ENCODE measurements at places on chromosomes 7 and 10. TPM values are rescaled to one million over a fixed set of nuclear protein-coding genes. Genes with fewer than 3 reads are reported as not detected.

- peak overlapping the region; percentile 100 for H3K27ac ChIP-seq
- DNase-seq: peak; percentile 19
- H3K27me3 ChIP-seq: peaks cover 12% of the 10 kb centered on the region
- H3K36me3 ChIP-seq: no peaks in the 10 kb centered on the region
- H3K4me1 ChIP-seq: peaks cover 13% of the 10 kb centered on the region
These were observed 1.4 kb downstream of the GARS1 start for GRCh38 chr7:30596014-30596641.

Gene ARHGEF5
- 0.93 TPM for total RNA-seq

DNA sequence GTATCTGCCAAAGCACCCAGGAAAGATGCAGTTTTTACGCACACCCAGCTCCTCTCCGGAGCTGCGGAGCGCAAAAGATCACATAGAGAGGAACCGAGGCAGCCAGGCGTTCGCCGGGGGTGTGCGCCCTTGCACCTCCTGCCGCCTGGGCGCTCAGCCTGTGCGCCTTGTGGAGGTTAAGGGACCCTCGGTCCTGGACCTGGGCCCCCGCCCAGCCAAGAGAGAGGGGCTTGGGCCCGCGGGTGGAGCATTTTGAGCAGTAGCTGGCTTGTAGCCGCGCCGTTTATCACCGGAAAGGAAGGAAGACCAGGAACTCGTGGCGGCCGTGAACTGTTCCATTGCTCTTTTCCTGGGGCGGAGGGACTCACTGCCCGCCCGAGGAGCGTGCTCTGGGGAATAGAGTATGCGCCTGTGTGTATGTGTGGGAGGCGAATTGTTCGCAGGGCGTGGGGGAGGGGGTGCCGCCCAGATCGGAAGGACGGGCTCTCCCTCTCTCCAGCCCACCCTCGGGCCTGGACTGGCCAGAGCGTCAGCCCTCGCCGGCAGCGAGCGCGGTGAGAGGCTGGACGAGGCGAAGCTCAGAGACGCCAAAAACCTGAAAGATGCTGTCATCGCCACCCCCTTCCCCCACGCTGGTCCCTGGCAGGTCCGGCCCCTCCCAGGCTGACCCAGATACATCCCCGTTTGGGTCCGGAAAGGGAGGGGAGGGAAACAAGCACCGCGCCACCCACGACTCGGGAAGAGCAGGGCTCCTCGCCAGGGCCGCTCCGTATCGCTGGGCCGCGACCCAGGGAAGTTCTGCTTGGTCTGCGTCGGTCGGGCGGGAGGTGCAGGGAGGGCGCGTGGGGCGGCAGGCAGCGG lies 1.2 kb upstream of the WNT2 start:
- H3K4me1 ChIP-seq: peaks cover 3% of the 10 kb centered on the region
- peak overlapping the region; percentile 94 for H3K4me3 ChIP-seq
- H3K27me3 ChIP-seq: peaks cover 30% of the 10 kb centered on the region
- peak; percentile 59 for DNase-seq
- no peak overlapping the region for H3K27ac ChIP-seq

DNA sequence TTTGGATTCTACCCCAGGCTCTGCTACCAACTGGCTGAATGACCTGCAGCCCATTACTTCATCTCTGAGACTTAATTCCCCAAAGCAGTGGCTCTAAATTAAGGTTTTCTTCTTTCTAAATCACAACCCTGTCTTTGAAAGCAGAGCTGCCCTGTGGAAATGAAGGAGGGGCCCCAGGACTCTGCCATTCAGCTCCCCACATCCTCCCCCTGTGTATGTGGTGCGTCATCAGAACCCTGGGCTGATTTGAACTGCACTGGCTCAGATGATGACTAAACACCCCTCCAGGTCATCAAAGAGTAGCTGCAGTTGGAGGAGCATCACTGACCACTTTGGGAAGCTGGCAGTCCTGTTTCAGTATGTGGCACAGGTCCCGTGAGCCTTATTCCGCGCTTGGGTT lies 46.6 kb downstream of the BPGM start:
- H3K36me3 ChIP-seq: peaks cover 4% of the 10 kb centered on the region
- no peaks in the 10 kb centered on the region for H3K4me1 ChIP-seq

DNA sequence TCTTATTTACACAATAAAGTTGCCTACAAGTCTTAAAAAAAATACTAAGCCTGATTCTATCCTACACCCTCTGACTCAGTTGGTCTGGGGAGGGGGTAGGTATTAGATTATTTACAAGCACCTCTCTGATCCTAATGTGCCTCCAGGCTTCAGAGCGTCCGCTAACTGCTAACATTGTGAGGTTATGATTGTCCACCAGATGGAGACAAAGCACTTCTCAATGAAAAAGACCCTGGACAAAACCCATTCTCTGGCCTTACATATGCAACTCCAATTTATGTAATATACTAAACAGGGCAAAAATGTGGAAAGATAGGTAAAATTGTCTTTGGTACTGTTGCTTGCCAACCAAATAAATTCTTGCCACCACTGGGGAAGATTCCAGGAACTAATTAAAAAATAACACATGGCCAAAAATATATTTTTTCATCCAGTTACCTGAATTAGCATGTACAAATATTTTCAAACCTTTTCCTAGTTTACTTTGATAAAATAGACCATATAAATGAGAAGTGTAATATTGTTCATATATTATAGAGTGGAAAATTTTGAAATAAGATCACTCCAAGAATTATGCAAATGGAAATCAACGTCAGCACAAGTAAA lies 92.4 kb downstream of the KIF20B start:
- H3K4me1 ChIP-seq: peaks cover 15% of the 10 kb centered on the region

All from glutamatergic neuron (in vitro differentiated cells).